ENCODE measurements at places on chromosomes 12 and 14. TPM values are rescaled to one million over a fixed set of nuclear protein-coding genes. Genes with fewer than 3 reads are reported as not detected.

- DNase-seq, result no peak
These were observed 393.3 kb upstream of the PRICKLE1 start for GRCh38 chr12:42982828-42983227.

DNA sequence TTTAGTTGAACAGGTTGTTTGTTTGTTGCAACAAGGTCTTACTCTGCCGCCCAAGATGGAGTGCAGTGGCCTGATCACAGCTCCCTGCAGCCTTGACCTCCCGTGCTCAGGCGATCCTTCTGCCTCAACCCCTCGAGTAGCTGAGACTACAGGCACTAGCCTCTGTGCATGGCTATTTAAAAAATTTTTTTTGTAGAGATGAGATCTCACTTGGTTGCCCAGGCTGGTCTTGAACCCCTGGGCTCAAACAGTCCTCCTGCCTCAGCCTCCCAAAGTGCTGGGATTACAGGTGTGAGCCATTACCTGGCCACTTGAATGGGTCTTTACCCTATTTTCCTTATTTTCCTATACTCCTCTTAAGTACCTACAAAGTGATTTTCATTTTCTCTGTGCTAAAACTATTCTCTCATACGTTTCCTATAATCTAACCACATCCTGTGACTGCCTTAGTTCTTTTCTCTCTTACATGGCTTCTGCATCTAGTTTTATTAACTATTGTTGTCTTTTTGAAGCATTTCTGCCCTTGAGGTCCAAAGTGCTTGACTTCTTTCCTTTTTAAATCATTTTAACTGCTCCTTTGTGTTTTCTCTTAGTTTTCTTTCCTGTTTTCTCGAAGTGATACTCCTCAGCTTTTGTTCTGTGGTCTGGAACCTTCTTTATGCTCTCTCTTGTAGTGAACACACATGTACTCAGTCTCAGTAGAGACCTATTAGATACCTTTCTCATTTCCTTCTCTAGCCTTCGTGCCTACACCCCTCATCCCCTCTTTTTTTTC, 14.1 kb downstream of the GPX2 start:
- DNase-seq, result no peak

CDK4 gene
- 82.2 TPM for total RNA-seq

GPRC5A gene
- total RNA-seq, result 13.2 TPM

GRCh38 chr12:123580772-123581171, 3.6 kb upstream of the TMED2 start:
- DNase-seq, result no peak

- DNase-seq, result no peak
These were observed 608.4 kb upstream of the FOXG1 start for GRCh38 chr14:28157887-28158791.

DNA sequence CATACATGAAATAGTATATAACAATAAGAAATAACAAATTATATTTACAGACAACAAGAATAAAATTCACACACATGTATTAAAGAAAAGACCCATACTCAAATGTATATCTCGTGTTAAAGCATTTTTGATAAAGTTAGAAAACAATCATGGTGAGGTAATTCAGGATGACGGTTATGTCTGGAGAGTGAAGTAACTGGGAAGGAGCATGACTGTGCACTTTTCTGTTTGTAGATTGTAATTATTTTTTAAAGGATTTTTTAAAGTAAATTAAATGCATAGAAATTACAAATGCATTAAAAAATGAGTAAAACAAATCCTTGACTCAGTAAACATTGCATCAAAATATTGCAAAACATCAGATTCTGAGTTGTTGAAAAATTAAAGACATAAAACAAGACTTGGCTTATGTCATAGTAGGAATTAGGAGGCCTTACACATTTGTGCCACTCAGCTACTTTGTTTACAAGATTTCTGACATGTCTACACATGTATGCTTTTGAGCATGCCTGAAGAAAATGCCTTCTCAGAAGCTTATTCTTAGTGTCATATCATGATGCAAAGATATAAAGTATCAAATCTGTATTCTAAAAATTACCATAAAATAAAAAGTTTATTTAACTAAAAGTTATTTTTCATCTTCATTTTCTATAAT, 1325.1 kb downstream of the SLC16A7 start:
- no peak for DNase-seq

DNA sequence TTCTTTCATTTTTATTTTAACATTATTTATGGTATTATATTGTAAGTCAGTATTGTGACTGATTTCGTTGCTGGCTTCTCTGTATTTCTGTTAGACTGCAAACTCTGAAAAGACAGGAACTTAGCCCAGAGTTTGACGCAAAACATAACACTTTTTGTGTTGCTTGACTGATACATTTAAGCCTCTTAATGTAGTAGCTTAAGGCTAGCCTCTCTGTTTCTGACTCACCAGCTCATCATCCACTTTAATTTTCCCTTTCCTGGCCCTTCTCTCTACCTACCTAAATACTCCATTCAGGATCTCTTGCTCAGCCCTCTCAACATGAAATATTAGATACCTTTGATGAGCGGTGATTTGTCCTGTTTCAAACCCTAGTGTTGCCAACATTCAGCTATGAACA, 420.6 kb downstream of the LRFN5 start:
- no peak for DNase-seq

DNA sequence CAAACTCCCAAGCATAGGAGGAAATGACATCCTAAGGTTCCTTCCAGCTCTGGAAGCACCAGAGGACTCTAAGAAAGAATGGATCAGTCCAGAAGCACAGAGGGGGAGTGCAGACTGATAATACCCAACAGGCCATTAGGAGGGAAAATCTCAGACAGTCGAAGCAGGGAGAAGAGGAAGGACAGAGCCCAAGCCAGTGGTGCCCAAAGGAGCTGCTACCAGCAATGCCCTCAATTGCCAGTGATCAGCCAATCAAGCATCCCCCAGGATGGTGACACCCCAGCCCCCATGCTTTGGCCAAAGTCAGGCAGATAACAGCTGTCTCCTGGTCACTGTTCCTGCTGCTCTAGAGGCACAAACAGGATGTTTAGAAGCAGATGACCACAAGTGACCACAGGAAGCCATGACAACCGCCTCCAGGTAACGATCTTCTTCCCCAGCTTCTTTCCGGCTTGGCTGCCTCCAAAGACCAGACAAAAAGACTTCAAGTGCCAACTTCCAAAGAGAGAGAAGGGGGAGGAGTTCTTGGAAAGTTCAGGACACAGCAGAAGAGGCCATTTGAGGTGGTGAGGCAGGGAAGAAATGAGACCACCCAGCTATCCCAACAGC, 16.2 kb downstream of the PXN start:
- no peak for DNase-seq

- no peak for DNase-seq
These were observed 390.3 kb downstream of the DIO2 start for GRCh38 chr14:79820866-79821535.

DNA sequence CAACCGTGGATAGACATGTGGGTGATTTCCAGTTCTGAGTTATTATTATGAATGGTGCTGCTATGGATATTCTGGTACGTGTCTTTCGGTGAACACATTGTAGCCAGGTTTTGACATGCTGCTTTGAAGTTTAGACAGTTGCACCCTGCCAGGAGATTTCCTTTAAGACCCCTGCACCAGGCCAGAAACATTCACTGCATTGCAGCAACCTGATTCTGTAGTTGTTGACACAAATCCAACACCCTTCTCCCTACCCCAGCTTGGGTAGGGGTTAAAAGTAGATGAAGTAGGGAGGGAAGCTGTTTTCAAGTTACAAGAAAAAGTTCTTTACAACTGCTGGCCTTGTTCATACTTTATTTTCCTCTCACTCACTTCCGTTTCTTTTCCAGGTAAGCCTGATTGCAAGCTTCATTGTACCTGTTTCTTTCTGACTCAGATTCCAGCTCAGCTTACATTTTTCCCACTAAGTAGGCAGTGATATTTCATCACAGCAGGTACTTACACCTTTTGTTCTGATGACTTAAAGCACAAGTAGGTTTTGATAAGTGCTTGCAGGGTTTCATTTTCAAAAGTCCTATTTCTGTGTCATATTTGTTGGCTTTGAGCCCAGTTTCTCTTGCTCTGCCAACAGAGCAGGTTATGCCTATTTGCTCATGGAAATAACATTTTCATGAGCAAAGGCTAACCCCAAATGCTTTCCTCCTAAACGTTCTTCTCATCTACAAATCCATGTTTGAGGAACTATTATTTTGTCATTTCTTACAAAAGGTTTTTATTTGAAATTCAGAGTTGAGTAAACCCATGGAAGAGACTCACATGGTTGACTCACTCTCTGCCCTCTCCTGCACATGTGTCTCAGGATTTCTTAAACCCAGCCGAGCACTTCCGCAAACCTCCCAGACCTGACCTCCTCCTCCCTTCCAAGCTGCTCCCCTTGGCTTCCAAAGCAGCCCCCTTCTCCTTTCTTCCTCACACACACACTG, 12.1 kb upstream of the LTA4H start:
- no peak for DNase-seq
